Ascending aorta (tissue), 2 donors: ENCODE measurements at places on chromosomes 5 and 9.

DNA sequence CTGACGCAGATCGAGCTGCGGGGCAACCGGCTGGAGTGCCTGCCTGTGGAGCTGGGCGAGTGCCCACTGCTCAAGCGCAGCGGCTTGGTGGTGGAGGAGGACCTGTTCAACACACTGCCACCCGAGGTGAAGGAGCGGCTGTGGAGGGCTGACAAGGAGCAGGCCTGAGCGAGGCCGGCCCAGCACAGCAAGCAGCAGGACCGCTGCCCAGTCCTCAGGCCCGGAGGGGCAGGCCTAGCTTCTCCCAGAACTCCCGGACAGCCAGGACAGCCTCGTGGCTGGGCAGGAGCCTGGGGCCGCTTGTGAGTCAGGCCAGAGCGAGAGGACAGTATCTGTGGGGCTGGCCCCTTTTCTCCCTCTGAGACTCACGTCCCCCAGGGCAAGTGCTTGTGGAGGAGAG, 4.6 kb upstream of the PHYHD1 start:
- DNase-seq: peak; percentile 82

GRCh38 chr9:83477571-83477970, 60.6 kb downstream of the FRMD3 start:
- no peak for DNase-seq

DNA sequence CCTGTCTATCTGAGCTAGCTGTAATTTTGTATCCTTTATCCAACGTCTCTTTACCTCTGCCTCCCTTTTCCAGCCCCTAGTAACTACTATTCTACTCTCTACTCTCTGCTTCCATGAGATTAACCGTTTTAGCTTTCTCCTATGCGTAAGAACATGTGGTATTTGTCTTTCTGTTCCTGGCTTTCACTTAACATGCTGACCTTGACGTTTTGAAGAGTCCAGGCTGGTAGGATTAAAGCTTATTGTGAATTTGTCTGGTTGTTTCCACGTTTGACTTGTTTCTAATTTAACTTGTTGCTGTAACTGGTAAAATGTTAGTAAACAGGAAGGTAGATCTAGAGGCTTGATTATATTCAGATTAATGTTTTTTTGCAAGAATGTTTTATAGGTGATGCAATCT, 385.3 kb downstream of the PSAT1 start:
- DNase-seq: no peak

DNA sequence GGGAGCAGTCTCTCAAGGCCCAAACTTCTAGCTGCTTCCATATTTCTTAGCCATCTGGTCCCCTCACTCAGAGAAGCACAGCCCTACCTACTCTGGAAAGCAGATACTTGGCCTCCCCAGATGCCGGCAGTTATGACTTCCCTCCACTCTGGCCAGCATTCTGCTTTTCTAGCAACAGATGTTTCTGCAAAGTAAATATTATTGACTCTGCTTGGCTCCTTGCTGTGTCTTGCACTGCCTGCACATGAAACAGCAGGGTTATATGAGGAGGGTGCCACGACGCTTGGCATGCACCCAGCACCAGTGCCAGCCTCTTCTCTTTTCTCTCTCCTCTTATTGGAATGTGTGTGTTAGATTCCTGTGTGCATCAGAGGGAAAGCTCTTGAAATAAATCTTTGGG, 99.7 kb downstream of the ARHGAP26 start:
- no peak for DNase-seq

GRCh38 chr9:17875886-17876285, 297.0 kb downstream of the SH3GL2 start:
- no peak for DNase-seq

DNA sequence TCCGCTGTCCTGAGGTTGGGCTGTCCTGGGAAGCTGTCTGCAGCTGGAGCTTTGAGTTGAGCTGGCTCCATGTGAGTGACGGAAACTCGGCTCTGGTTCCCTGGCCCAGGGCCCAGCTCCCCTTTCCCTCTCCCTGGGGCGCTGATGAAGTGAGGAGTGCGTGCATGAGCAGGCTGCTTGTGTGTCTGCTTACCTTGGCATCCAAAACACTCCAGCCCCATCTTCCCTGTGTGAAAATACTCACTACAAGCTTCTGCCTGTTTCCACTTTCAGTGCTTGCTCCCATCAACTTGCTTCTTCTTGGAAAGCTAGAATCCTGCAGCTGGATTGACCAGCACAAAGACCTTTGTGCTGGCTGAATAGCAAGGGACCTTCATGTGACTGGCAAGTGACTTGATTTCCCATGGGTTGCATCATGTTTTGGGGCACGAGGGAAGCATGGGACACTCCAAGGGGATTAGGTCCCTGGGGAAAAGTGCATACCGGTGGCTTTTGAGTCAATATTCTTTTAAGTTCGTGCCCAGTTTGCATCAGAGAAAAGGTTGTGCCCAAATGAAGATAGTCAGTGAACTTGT, 198.1 kb downstream of the GADD45G start:
- no peak for DNase-seq

DNA sequence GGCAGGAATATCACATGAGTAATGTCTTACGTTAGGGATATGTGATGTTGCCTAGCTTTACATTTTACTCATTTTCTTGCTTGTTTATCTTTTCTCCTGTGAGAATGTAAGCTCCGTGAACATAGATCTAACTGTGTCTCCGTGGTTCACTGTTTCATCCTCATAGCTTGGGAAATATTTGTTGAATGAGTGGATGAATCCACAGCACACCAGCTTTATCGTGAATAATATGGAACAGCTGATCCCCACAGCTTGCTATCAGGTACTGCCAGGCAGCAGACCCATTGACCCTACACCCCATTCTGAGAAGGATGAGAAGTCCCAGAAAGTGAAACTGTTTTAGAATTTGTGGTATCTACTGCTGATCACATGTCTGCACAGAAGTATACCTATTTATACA, 106.8 kb upstream of the FBN2 start:
- DNase-seq: no peak

DNA sequence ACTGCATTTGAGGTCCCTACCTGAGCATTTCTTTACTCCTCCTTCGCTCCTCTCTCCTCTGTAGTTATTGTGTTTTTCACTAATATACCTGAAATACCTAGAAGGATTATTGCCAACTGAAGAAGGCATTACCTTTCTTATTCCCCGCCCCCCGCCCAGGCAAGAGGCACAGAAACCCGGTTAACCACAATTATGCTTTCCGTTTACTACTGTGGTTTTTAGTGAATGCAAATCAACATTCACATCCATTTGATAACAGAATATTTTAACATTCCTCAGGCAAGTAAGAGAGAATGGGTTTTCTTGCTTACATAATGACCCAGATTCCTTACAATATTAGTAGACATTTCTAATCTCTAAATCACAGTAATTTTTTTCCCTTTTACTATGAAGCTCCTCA, 136.9 kb downstream of the PCSK5 start:
- no peak for DNase-seq

DNA sequence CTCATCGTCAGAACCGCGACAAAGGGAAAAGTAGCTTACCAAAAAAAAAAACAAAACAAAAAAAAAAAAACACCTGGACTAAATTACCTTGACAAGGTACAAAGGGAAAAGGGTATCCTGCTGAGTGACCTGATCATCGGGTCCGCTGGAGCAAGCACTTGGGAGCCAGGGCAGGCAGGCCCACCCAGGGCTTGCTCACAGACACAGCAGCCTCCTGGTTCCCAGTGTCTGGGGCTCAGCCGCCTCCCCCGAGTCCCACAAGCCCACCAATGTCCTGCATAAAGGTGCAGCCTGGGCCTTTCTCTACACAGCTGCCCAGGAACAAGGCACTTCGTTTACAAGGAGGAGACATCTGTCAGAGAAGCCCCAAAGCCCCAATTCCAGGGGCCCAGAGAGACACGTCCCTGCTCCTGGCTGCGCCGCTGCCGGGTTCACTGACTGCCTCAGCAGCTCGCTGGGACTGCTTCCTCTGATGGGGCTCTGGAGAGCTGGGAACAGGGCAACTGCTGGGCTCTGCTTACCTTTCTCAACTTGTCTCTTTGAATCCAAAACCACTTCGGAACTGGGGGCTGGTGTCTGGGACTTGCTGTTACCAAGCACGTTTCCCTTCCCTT, 63.4 kb downstream of the GOLM1 start:
- DNase-seq: no peak

DNA sequence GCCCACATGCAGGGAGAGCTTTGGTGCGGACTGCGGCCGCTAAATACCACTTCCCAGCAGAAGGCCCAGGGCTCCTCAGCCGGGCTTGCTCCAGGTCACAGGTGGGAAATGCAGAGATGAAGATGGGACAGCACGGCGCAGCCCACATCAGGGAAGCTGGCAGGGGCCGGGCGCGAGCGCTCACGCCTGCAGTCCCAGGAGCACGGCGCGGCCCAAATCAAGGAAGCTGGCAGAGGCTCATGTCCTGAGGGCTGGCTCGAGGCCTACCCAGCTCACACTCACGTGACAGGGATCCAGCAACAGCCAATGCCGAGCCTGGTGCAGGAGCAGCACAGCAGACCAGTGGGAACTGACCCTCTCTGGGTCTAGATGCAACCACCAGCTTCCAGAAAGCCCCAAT, 16.3 kb downstream of the LPCAT1 start:
- no peak for DNase-seq

DNA sequence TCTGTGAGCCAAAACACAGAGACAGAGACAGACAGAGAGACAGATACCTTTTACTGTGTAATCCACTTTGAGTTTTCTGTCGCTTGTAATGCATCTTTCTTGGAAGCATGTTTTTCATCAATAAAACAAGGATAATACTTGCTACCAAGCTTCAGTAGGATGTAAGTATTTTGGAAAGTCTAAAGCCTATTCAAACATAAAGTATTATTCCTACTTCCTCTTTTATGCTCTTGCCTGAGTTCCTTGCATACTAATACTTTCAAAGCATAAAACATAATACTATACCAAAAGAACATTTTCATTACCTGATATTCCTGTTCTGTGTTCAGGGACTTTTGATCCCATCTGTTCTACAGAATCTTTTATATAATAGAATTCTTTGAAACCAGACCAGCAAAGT, 64.5 kb upstream of the SLC30A5 start:
- DNase-seq: no peak

- no peak for DNase-seq
Observed at GRCh38 chr9:33117306-33117705, 40.8 kb upstream of the SMU1 start.

- DNase-seq: no peak
Observed at GRCh38 chr5:17769277-17769676, 135.0 kb downstream of the TAF11L14 start.

DNA sequence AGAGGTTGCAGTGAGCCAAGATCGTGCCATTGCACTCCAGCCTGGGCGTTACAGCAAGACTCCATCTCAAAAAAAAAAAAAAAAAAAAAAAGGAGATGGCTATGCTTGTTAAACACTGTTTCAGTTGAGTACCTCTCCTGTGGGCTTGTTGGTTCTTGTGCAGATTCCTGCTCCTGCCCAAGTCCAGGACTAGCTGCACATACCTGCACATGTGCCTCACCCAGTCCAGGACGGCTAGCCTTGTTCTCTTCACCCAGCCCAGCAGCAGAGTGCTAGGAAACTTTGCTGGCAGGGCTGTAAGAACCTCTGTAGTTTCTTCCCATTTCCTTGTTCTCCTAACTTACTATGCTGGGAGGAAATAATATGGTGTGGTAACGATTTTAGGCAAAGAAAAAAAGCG, 234.1 kb upstream of the DMRT1 start:
- no peak for DNase-seq

GRCh38 chr9:125240649-125240999, 519 bp downstream of the HSPA5 start:
- DNase-seq: no peak

GRCh38 chr5:113089653-113090335, 113.2 kb downstream of the DCP2 start:
- DNase-seq: no peak

DNA sequence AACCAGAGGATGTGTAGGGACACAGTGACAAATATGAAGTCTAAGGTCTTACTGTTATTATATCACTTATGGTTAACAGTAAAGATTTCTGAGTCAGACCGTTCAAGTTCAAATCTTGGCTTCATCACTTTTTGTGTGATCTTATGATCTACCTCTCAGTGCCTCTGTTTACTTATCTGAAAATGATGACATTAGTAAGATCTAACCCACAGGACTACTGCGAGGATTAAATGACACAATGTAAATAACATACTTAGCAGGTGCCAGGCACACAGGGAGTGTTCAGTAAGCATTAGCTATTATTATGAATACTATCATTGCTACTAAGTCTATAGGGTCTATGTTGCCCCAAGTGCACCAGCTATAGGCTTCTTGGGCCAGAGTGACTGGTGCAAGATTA, 2.0 kb downstream of the IRF1 start:
- no peak for DNase-seq

- no peak for DNase-seq
Observed at GRCh38 chr5:95406426-95407090, 15.4 kb downstream of the FAM81B start.

- no peak for DNase-seq
Observed at GRCh38 chr5:109223531-109223930, 186.2 kb downstream of the PJA2 start.

DNA sequence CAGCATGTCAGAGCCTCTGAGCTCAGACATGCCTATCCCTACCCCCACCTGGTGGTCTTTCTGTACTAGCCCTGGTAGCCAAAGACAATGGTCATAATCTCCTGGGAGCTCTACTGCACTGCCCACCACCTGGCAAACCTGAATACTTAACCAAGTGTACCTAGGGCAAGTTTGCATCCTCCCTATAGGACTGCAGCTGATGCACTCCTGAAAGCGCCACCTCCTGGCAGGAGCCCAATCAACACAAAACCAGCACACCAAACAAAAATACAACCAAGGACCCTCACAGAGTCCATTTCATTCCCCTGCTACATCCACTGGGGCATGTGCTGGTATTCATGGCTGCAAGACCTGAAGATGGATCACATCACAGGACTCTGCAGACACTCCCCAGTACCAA, 14.8 kb upstream of the FAM174A start:
- no peak for DNase-seq

DNA sequence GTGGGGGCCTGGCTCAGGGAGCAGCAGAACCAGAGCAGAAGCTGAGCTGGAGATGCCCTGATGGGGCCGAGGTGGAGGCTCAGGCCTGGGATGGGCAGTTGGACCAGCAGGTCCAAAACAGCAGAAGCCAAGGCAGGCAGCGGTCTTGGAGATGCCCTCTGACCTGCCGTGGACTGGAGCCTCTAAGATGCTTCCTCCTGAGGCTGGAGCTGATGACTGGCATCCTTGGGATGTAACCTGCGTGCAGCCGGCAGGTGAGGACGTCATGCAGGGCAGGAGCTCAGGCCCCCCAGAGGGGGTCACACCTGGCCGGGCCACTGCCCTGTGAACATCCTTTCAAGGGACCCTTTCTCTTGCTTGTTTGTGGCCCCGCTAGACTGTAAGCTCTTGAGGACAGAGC, 162.0 kb downstream of the RGS3 start:
- DNase-seq: peak; percentile 62

- no peak for DNase-seq
Observed at GRCh38 chr5:80194468-80194867, 61.4 kb downstream of the SERINC5 start.

GRCh38 chr9:125743682-125744428, 3.3 kb upstream of the PBX3 start:
- no peak for DNase-seq

GRCh38 chr5:169636477-169637084, 494 bp upstream of the DOCK2 start:
- no peak for DNase-seq
